ENCODE measurements at places on chromosomes 16 and 17. TPM values are rescaled to one million over a fixed set of nuclear protein-coding genes. Genes with fewer than 3 reads are reported as not detected.

The HSD17B2 gene
- not detected for total RNA-seq

DNA sequence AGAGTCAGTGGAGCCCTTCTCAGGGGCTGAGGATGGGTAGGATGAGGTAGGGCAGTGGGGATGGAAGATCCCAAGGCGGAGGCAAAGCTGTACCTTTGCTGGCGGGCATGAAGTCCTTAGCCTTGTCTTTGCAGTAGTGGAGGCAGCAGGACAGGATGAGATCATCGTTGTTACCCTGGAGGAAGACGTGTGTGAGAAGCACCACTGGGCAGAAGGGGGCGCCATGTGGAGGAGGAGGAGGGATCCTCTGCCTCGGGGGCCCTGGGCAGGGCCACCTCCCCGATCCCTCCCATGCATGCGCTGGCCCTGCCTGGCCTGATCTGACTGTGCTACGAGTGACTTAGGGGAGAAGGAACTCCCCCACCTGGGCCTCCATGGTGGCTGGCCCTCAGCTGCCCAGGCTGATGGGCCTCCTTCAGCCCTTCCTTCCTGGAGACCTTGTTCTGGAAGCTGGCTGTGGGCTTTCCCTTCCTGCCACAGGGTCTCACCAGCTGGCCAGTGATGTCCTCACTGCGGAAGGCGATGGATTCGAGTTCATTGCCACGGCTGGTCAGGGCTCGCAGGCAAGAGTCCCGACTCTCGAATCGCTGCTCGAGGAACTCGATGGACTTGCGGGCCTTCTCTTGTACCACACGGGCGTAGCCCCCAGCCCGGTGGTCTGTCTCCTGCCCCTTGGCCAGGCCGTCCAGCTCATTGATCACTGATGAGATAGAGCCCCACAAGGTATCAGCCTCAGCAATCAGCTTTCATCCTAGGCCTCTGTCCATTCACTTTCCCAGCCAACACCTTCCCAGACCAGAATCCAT lies 10.3 kb downstream of the HIC1 start:
- no peak overlapping the region for H3K4me3 ChIP-seq
- H3K4me1 ChIP-seq = peaks cover 10% of the 10 kb centered on the region
- peaks cover 95% of the 10 kb centered on the region for H3K36me3 ChIP-seq
- peak; percentile 97 for DNase-seq
- no peak overlapping the region for H3K27ac ChIP-seq

GRCh38 chr16:51818342-51818944 lies 667.4 kb upstream of the SALL1 start:
- H3K36me3 ChIP-seq = no peaks in the 10 kb centered on the region
- H3K27me3 ChIP-seq = no peaks in the 10 kb centered on the region
- H3K27ac ChIP-seq = no peak overlapping the region
- no peaks in the 10 kb centered on the region for H3K4me1 ChIP-seq
- peak; percentile 92 for DNase-seq
- no peak overlapping the region for H3K4me3 ChIP-seq

The HOXB7 gene
- total RNA-seq = not detected

The FBXW10 gene
- total RNA-seq = not detected

The PRSS36 gene
- total RNA-seq = 0.22 TPM

GRCh38 chr17:45256114-45256966 lies 5.6 kb downstream of the SPATA32 start:
- no peaks in the 10 kb centered on the region for H3K36me3 ChIP-seq
- H3K27ac ChIP-seq = no peak overlapping the region
- DNase-seq = peak; percentile 85

GRCh38 chr17:49223517-49224197 lies 6.9 kb downstream of the PHOSPHO1 start:
- peaks cover 3% of the 10 kb centered on the region for H3K4me1 ChIP-seq
- DNase-seq = peak; percentile 97
- peaks cover 59% of the 10 kb centered on the region for H3K27me3 ChIP-seq
- H3K4me3 ChIP-seq = peak overlapping the region; percentile 24
- no peaks in the 10 kb centered on the region for H3K36me3 ChIP-seq

DNA sequence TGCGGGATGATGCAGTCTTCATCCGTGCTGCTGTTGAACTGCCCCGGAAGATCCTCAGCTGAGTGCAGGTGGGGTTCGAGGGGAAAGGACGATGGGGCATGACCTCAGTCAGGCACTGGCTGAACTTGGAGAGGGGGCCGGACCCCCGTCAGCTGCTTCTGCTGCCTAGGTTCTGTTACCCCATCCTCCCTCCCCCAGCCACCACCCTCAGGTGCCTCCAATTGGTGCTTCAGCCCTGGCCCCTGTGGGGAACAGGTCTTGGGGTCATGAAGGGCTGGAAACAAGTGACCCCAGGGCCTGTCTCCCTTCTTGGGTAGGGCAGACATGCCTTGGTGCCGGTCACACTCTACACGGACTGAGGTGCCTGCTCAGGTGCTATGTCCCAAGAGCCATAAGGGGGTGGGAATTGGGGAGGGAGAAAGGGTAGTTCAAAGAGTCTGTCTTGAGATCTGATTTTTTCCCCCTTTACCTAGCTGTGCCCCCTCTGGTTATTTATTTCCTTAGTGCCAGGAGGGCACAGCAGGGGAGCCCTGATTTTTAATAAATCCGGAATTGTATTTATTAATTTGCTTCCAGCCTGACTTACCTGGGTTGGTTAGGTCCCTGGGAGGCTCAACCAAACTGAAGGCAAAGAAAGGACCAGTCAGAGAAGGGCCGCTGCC lies 5.8 kb downstream of the TRAF4 start:
- peak overlapping the region; percentile 50 for H3K27ac ChIP-seq
- H3K4me1 ChIP-seq = peaks cover 12% of the 10 kb centered on the region
- DNase-seq = peak; percentile 73

DNA sequence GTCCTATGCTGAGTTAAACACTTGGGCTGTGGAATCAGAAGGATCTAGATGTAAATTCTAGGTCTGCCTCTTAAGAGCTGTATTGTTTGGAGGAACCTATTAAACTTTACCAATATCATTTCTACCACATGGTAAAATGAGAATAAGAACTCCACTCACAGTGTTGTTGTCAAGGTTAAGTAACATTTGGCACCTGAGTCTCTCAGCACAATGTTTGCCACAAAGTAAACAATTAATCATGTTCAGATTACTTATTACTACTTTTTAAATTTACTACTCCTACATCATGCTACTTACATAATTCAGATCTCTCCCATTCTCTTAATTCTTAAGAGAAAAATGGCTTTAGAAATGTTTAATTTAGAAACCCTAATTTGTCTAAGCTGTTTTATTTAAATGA lies 305.9 kb downstream of the CA10 start:
- no peak overlapping the region for H3K4me3 ChIP-seq
- H3K27ac ChIP-seq = no peak overlapping the region
- no peak for DNase-seq

DNA sequence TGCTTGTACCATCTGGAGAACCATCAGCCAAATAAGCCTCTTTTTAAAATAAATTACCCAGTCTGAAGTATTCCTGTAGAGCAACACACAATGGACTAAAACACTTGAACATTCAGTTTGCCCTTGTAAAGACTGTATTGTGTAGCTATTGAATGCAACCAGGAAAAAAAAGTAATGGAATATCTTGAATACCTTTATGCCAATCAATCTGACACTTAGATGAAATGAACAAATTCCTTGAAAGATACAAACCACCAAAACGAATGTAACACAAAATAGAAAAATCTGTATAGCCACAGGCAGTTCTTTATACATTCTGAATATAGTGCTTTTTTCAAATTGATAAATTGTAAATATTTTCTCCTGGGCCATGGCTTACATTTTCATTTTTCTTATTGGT lies 63.3 kb upstream of the KCNJ16 start:
- H3K36me3 ChIP-seq = no peaks in the 10 kb centered on the region
- H3K27me3 ChIP-seq = no peaks in the 10 kb centered on the region
- H3K27ac ChIP-seq = peak overlapping the region; percentile 61
- H3K4me1 ChIP-seq = no peaks in the 10 kb centered on the region

- H3K4me3 ChIP-seq = no peak overlapping the region
- H3K4me1 ChIP-seq = no peaks in the 10 kb centered on the region
- no peak overlapping the region for H3K27ac ChIP-seq
- DNase-seq = no peak
Observed at GRCh38 chr16:1061769-1062505, 10.6 kb upstream of the SSTR5 start.

The TMC7 gene
- 16.6 TPM for total RNA-seq

The HCRT gene
- not detected for total RNA-seq

The C16orf92 gene
- total RNA-seq = not detected

GRCh38 chr16:57072616-57073275 lies 19.6 kb upstream of the CPNE2 start:
- H3K4me1 ChIP-seq = no peaks in the 10 kb centered on the region
- DNase-seq = no peak

The SMIM36 gene
- not detected for total RNA-seq

The CCL13 gene
- total RNA-seq = not detected

DNA sequence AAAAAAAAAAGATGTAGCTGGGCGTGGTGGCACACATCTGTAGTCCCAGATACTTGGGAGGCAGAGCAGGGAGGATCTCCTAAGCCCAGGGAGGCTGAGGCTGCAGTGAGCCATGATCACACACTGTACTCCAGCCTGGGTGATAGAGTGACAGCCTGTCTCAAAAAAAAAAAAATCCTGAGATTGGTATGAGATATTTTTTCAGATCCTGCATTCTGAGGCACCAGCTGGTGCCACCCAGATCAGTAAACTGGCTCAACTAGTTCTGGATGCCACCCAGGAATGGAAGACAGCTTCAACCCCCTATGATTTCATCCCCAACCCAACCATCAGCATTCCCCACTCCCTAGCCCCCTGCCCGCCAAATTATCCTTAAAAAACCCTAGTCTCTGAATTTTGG lies 7.1 kb upstream of the GJC1 start:
- no peak overlapping the region for H3K27ac ChIP-seq
- DNase-seq = no peak
- no peaks in the 10 kb centered on the region for H3K27me3 ChIP-seq
- no peaks in the 10 kb centered on the region for H3K36me3 ChIP-seq

The ABCA8 gene
- not detected for total RNA-seq

DNA sequence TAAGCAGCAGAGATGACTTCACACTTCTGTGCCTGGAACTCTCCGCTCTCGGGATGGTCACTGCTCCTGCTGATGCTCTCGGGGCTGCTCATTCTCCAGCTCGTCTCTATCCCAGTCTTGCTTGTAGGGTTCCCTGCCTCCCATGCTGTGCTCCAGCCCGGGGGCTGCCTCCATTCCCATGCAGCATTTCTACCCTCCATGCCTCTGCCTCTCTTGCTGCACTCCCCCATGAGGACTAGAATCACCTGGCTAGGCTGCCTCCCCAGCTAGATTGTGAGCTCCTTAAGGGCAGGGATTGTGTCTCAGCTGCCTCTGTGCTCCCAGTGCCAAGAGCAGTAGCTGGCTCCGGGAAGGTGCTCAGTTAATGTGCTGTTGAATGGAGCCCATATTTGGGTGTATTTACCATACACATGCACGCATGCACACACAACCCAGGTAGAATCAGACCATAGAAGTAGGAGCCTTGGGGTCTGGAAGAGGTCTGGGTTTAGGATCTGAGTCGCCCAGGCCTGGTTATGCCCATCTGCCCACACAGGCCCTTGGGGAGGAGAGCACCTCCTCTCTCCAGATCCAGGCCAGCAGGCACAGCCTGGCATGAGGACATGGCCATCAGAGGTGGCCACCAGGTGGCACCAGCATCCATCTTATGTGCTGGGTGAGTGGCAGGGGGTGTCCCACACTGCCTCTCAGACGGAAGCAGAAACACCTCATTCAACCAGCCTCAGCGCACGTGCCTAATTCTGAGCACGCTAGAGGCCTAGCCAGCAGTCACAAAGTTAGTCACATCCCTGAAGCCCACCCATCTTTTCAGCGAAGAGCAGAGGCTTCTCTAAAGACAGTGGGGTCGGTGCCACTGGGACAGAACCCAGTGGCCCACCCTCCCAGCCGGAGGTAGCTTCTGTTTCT lies 9.3 kb downstream of the GIT1 start:
- peaks cover 8% of the 10 kb centered on the region for H3K4me1 ChIP-seq
- no peak overlapping the region for H3K27ac ChIP-seq
- no peak overlapping the region for H3K4me3 ChIP-seq
- H3K36me3 ChIP-seq = peaks cover 30% of the 10 kb centered on the region
- no peaks in the 10 kb centered on the region for H3K27me3 ChIP-seq

The SGCA gene
- total RNA-seq = 2.9 TPM

DNA sequence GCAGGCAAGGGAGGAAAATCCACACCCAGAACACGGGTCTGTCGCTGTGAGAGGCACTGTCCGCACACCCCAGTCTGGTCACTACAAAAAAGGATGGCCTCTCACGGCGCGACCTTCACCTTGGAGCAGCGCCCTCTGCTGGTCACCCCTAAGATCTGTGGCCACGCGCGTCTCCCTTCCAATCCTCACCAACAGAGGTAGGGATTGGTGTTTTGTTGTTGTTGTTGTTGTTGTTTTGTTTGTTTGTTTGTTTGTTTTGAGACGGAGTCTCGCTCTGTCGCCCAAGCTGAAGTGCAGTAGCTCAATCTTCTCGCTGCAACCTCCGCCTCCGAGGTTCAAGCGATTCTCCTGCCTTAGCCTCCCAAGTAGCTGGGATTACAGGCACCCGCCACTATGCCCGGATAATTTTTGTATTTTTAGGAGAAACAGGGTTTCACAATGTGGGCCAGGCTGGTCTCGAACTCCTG lies 15.0 kb upstream of the C17orf58 start:
- no peaks in the 10 kb centered on the region for H3K36me3 ChIP-seq
- H3K27ac ChIP-seq = no peak overlapping the region
- no peaks in the 10 kb centered on the region for H3K27me3 ChIP-seq
- peak; percentile 96 for DNase-seq
- H3K4me3 ChIP-seq = no peak overlapping the region

GRCh38 chr17:74528491-74529199 lies 2.6 kb downstream of the CD300LB start:
- H3K27ac ChIP-seq = no peak overlapping the region
- H3K4me3 ChIP-seq = no peak overlapping the region
- no peaks in the 10 kb centered on the region for H3K4me1 ChIP-seq
- peak; percentile 38 for DNase-seq
- H3K36me3 ChIP-seq = no peaks in the 10 kb centered on the region

The PLA2G10 gene
- total RNA-seq = 0.64 TPM

DNA sequence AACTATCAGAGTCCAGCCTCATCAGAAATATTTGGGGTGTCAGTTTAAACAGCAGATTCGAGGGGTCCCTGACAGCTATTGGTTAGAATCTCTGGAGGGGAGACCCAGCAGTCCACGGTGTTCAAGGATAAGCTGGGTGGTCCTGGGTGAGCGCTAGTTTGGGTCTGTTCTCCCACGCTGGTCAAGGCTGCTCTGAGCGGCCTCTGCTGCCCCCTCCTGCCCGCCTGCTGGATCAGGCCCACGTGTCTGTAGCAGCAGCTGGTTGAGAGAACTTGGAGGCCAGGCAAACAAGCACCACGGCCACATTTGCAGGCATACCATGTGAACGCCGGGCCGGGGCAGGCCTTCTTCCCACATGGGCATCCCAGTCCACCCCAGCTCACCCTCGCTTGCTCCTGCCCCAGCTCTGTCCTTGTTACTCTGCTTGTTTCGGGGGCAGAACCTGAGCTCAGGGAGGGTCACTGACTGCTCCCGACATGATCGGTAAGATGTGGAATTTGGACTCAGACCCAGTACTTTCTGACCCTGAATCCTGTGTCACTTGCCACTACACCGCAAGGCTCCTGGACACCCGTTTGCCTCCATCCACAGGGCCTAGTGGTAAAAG lies 7.4 kb downstream of the FOXF1 start:
- H3K4me3 ChIP-seq = no peak overlapping the region
- H3K4me1 ChIP-seq = peaks cover 3% of the 10 kb centered on the region
- peak; percentile 91 for DNase-seq
- H3K27me3 ChIP-seq = peaks cover 88% of the 10 kb centered on the region
- H3K27ac ChIP-seq = no peak overlapping the region
